ENCODE measurements at places on chromosomes 2 and 18. TPM values are rescaled to one million over a fixed set of nuclear protein-coding genes. Genes with fewer than 3 reads are reported as not detected.

GRCh38 chr2:5052905-5053304 is 639.3 kb upstream of the SOX11 start:
- DNase-seq = no peak

HOXD10 gene
- total RNA-seq = not detected

GRCh38 chr2:23520256-23520655 is 135.3 kb downstream of the KLHL29 start:
- no peak for DNase-seq

DNA sequence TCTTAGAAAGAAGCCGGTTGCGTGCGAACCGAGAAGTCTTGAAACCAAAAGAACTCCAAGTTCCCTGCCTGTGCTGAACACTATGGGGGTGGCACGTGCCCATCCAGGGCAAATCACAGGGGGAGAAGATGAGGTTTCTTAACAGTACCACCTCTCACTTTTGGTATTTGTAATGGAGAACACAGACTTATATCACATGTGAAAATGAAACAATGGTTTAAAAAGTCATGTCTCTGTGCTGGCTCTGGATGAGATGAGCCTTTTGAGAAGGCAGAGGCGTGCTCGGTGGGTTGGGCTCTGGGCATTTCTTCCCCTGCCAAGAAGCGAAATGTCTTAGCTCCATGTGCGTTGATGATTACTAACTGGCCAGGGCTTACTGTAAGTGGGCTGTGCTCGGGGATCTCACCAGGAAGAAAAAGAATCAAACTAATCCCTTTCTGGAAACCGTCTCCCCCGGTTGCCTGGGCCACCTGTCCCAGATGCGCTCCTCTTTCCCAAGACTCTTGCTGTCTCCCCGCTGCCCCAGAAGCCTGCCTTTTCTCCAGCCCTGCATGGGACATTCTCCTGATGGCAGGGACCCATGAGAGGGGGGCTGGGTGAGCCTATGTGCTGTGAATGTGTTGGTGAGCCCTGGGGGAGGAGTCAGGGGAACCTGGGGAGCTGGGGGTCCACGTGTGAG is 252.9 kb downstream of the PRKCE start:
- DNase-seq = peak; percentile 31

GRCh38 chr2:169365029-169365480 is 2.7 kb upstream of the LRP2 start:
- no peak for DNase-seq

DNA sequence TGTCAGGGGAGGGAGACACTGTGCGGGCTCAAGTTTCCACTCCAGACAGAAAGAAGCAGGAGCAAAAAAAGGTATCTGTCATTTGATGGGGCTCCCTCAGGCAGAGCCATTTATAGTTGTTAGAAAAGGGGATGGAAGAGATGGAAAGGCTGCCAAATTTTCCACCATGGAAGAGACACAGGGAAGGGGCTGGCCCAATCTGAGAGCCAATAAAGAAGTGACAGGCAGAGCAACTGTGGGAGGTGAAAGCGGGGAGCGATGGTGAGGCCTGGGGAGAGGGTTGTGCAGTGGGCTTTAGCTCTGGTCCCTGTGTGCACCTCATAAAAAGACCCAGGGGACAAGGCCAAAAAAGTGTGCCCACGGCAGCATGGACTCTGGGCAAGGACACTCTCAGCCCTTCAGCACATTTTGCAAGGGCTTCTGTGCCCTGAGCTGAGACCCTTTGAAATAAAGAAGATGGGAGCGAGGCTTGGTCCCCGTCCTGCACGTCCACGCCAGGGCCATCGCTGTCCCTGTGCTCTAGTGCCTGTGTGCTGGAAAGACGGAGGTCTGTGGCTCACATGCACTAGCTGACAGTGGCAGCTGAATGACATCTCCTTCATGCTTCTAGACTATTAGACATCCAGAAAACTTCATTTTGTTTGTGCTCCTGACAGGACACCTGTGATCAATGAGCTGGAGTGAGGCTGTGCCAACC is 456.7 kb upstream of the HS6ST1 start:
- DNase-seq = no peak

ACMSD gene
- not detected for total RNA-seq

LRRTM1 gene
- not detected for total RNA-seq
